SIG-M5 (cell line): ENCODE measurements at places on chromosomes 3 and 15.

DNA sequence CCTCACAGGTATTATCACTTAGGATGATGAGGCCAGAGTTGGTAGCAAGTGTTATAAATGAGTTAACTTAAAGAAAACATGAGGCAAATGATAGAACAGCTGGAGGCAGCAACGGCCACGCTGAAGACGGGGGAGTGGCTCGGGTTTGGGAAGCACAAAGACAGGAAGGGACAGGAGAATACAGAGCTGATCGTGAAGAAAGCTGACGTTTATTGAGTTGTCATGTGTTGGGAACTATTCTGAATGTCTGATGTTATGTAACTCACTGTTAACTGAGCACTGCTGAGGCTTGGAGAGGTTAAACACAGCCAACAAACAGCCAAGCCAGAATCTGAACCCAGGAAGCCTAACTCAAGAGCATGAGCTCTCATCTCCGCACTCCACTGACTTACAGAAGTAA is 42.3 kb downstream of the FGD5 start:
- DNase-seq, result no peak

- DNase-seq, result peak; percentile 55
These were observed 37.6 kb downstream of the NCEH1 start for GRCh38 chr3:172673210-172673679.

GRCh38 chr3:14227856-14228255 is 49.2 kb downstream of the LSM3 start:
- no peak for DNase-seq

GRCh38 chr3:55720614-55721013 is 233.5 kb upstream of the WNT5A start:
- no peak for DNase-seq

DNA sequence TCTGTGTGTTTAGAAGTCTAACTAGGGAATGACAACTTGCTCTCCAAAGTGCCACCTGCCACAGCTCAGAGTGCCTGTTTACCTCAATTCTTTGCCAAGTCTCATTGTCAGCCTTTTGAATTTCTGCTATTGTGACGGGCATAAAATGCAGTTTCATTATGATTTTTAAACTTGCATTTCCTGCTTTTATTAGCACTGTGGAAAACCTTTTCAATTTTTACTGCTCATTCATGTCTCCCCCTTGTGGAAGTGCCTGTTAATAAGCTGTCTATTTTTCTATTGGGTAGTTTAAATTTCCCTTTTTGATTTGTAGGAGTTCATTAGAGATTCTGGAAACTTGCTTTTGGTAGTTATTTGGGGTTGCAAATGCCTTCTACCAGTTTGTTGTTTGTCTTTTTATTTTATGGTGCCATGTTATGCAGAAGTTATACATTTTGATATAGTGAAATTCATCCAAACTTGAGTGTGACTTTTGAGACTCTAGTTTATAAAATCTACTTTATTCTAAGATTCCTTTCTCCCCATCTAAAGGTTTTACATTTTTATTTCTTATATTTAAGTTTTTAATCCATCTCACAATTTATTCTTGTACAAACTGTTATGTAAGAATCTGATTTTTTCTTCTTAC is 53.9 kb upstream of the FRMD4B start:
- DNase-seq, result no peak

GRCh38 chr3:128805772-128806171 is 73.6 kb upstream of the ACAD9 start:
- peak; percentile 49 for DNase-seq

DNA sequence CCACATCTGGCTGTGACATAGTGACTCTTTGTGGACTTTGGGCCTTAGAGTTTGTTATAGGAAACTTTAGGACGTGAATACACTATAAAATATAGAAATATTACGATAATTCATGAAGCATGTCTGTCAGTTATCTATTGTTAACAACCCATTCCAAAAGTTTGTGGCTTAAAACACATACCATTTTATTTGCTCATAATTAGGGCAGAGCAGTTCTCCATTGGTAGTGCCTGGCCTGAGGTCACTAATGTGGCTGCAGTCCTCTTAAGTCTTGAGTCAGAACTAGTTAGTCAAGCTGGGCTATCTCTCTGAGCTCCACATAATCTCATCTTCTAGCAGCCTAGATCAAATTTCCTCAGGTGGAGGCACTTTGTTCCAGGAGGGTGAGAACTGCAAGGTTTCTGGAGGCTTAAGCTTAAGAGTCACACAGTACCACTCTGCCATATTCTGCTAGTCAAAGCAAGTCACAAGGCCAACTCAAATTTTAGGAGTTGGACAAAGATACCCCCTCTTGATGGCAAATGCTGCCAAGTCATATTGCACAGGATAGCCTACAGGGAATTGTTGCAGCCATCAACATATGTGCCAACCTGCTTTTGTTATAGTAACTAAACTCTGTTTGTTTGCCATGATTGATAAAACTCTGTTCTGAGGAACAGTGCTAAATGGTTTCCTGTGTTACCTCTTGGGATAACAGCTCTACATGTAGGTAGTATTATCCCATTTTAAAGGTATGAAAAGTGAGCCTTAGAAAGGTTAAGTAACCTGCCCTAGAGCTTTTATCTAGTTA is 8.7 kb downstream of the ATXN7 start:
- no peak for DNase-seq

- no peak for DNase-seq
These were observed at the start of gene MFGE8 for GRCh38 chr15:88913017-88913849. MFGE8 (minus strand) TSS chr15:88913379; CDS start chr15:88913319, 60 bp downstream.

- no peak for DNase-seq
These were observed 340.3 kb upstream of the TBL1XR1 start for GRCh38 chr3:177537612-177538011.

GRCh38 chr15:57031082-57031481 is 112.6 kb downstream of the TCF12 start:
- no peak for DNase-seq
